Stimulated activated CD8-positive, alpha-beta memory T cell treated with anti-CD3 and anti-CD28 coated beads, Interleukin-2, amount 100 ng/mL, for 1 hour (primary cell): ENCODE measurements at places on chromosomes 12 and 14.
A peak's percentile ranks its signal among the peaks of the same experiment; 100 is the strongest.

GRCh38 chr12:99232324-99232723 lies 415.2 kb upstream of the GARIN6 start:
- DNase-seq: no peak

GRCh38 chr12:53166837-53167236 lies 13.7 kb upstream of the ZNF740 start:
- no peak for DNase-seq

DNA sequence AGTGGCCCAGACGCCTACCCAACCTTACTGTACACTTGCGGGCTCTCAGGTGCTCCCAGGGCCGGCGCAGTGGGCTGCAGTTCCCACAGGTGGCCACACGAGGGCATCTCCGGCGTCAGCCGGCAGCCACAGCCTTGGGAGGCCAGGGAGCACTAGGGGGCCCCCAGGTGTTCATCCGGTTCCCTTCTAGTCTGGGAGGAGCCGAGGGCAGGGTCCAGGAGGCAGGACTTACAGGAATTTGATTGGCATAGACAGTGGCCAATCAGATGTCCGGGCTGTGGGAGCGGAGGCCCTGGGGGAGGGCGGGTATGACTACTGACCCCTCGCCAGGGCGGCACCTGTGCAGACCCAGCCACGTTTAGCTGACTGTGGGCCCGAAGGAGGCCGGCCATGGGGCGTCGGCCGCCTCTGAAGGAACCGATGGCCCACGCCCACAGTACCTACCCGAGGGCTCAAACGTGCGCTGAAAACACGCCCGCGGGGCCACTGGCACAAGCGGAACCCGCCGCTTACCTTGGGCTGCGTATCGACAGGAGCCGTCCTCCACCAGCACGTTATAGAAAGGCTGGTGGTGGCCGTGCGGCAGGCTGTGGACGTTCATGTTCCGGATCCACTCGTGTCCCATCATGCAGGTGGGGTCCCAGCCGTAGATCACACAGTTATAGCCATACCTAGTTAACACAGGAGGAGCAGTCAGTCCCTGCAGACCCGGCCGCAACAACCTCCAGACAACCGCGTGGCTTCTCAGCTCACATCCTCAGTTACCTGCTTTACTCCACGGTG lies 34.8 kb downstream of the FBXO21 start:
- DNase-seq: peak; percentile 49

- DNase-seq: no peak
Measured at GRCh38 chr12:72369423-72369959, 97.3 kb downstream of the TRHDE start.

- DNase-seq: no peak
Measured at GRCh38 chr12:104727726-104728465, 230.2 kb downstream of the SLC41A2 start.

DNA sequence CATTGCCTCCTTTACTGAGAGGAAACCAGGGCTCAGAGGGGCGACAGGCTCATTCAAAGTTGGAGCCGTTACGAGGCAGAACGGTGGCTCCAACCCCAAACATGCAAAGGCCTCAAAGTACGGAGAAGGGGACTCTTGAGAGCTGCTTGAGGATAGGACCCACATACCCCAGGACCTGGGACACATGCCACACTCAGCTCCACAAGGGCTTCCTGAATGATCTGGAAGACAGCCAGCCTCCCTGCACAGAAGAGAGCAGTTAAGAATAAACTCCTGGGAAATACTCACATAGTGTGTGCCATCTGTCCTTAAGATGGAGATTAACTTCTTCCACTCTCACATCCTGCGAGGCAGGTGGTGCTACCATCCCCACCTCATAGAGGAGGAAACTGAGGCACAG lies 26.6 kb upstream of the NXPH4 start:
- no peak for DNase-seq

DNA sequence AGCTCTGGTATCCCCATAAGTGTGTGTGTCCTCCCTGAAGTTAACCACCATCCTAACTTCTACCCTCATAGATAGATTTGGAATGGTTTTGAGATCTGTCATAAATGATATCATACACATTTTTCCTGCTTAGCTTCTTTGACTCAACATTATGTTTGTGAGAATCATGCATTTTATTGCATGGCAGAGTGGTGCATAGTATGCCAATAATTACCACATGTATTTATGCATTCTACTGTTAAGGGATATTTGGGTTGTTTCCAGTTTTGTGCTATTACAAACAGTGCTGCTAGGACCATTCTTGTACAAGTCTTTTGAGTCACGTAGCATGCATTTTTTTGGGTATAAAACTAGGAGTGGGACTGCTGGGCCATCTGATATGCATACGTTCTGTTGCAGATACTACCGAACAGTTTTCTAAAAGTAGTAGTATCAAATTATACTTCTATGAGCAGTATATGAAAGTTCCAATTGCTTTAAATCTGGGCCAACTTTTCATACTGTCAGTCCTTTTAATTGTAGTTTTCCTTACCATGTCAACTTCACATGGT lies 13.4 kb downstream of the GRIP1 start:
- DNase-seq: no peak

DNA sequence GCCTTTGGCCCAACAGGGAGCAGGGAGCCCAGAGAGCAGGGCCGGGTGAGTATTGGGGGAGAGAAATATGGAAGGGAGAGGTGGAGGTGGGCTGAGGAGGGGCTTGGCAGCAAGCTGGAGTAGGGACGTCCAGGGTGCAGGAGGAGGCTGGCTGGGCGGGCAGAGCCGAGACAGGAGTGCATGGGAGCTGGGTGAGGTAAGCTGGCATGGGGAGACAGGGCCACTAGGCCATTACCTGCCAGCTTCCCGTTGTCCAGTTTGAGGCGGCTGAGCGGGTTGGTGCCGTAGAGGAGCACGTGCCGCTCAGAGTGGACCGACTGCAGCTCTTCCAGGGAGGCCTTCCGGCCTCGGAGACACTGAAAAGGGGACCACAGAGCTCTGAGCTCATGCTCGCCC lies 18.3 kb downstream of the SLC48A1 start:
- no peak for DNase-seq

GRCh38 chr12:113634982-113635381 lies 163.3 kb upstream of the LHX5 start:
- no peak for DNase-seq

GRCh38 chr12:46373301-46374296 lies 1.0 kb upstream of the SLC38A2 start:
- DNase-seq: no peak

- no peak for DNase-seq
Measured at GRCh38 chr12:118065380-118065779, 4.4 kb upstream of the WSB2 start.

GRCh38 chr14:94113073-94113472 lies 2.5 kb downstream of the IFI27 start:
- DNase-seq: no peak

DNA sequence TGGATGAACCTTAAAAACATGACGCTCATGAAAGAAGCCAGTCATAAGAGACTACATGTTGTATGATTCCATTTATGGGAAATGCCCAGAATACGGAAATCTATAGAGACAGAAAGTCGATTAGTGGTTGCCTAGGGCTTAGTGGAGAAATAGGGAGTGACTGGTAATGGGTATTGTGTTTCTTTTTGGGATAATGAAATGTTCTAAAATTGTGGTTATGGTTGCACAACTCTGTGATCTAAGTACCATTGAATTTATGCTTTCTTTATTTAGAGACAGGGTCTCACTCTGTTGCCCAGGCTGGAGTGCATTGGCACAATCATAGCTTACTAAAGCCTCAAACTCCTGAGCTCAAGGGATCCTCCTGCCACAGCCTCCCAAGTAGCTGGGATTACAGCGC lies 8.0 kb downstream of the RBMS2 start:
- no peak for DNase-seq

- no peak for DNase-seq
Measured at GRCh38 chr12:120136093-120136770, 19.7 kb upstream of the RAB35 start.

- no peak for DNase-seq
Measured at GRCh38 chr12:2286047-2286446, 233.3 kb downstream of the CACNA1C start.

DNA sequence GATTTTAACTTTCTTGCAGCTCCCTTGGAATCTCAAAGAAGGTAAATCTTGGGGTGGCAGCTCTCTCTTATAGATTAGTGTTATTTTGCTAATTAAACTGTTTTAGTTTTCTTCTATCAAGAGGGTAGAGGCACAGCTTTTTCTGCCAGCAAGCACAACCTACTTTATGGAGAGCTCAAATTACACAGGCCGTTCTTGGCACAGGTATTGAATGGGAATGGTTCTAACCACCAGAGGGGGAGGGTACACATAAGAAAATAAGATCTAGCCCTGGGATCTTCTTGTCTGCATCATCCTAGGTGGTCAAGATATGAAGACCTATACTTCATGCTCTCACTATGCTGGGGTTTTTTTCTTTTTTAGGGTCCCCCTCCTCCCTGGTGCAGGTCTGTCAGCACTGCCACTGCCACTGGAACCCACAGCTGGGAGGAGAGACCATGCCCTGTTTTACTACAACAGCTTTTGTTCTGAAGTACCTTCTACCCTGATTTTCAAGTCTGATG lies 48.6 kb upstream of the STAC3 start:
- DNase-seq: no peak

- no peak for DNase-seq
Measured at GRCh38 chr12:95548056-95548538, 3.2 kb downstream of the USP44 start.

- DNase-seq: no peak
Measured at GRCh38 chr12:116539905-116540482, 19.2 kb upstream of the MAP1LC3B2 start.

DNA sequence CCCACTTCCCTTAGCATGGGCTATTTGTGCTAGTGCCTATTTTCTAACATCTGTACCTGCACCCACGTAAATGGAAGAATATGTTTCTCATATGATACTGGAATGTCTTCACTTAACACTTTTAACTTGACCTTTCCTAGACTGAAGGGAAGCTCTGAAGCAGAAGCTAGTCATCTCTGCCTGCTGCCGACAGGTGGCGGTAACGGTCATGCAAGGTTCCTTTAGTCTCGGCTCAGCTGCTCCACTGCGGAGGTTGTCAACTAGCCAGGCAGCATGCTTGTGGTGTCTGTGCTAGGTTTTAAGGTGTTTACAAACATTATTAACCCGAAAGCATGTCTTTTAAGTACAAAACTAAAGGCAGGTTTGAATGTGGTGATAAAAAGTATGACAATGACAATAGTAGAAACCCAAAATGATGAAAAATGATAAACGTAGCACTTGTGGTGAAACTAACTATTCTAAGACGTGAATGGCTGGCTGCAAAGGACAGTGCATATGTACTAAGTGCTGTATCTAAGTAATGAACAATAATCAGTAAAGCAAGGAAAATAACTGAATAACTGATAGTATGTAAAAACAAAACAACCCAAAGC lies 117.2 kb downstream of the GRIN2B start:
- DNase-seq: no peak

GRCh38 chr14:64421166-64421565 lies 33.0 kb downstream of the MTHFD1 start:
- DNase-seq: no peak

GRCh38 chr14:51977075-51977474 lies 12.3 kb upstream of the RTRAF start:
- DNase-seq: no peak

DNA sequence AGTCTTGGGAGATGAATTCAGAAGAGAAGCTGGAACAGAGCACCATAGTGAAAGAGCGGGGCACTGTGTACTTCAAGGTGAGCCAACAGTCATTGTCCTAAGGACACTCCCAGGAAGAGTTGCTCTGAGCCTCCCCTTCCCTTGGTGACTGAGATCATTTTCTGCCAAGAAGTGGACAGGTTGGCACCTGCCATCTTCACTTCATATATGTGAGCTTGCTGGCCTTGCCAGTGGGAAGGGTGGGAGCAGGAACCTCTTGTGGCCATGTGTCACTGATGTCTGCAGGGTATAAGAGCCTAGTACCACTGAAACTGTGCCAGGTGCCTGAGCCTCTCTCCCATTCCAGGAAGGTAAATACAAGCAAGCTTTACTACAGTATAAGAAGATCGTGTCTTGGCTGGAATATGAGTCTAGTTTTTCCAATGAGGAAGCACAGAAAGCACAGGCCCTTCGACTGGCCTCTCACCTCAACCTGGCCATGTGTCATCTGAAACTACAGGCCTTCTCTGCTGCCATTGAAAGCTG lies 5.3 kb downstream of the FKBP4 start:
- no peak for DNase-seq

GRCh38 chr14:34693228-34693939 lies 21.0 kb downstream of the CFL2 start:
- DNase-seq: no peak

DNA sequence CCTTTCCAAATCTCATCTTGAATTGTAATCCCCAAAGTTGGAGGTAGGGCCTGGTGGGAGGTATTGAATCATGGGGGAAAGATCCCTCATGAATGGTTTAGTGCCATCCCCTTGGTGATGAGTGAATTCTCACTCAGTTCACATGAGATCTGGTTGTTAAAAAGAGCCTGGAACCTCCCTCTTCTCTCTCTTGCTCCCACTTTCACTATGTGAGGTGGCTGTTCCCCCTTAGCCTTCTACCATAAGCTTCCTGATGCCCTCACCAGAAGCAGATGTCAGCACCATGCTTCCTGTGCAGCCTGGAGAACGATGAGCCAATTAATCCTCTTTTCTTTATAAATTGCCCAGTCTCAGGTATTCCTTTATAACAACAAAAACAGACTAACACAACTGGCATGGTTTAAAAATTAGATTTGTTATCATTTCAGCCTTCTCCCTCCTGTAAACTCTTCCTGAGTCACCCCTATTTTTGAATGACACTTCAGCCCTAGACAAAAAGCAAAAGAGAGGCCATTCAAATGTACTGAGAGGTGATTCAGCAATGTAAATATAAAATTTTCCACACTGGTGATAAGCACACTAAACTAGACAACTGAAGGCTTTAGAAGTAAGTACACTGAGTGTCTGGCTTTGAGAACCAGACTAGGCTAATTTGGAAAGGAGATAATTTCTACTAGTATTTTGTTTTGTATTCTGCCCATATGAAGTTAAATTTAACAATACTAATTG lies 212.1 kb upstream of the ABCD2 start:
- DNase-seq: no peak

GRCh38 chr14:75313294-75313693 lies 34.7 kb downstream of the FOS start:
- no peak for DNase-seq

DNA sequence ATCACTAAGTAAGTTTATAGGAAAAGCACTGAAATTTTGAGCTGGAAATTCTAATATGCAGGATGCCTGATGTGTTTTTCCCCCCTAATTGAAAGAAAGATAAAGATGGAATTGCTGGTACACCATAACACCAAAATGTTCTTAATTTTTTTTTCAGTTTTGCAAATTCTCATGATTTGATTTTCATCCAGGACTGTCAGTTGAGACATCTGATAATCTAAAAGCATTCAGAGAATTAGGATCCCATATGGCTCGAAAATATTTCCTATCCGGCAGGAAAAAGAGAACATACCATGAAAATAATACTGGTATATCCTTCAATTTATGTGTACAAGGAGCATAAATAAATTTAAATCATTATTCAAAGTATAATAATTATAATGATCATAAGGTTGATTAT lies 452.1 kb downstream of the APAF1 start:
- DNase-seq: no peak
